ENCODE measurements at places on chromosomes 1 and 21.

GRCh38 chr1:115261496-115261895, 76.6 kb downstream of the NGF start:
- DNase-seq = no peak

DNA sequence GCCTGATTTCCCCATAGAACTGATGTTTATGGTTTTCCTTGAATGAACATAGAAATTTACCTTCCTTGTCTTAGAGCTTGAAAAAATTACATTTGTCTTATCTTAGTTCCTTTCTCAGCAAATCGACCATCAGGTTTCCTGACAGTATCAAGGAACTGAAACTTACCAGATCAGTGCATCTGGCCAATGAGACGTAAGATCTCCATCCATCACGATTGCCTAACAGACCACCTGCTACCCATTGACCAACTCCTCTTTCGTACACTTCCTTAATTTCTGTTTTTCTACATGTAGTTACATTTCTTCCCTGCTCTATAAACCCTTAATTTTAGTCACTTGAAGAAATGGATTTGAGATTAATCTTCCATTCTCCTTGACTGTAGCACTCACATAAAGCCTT, 57.4 kb upstream of the TMPRSS15 start:
- no peak for DNase-seq

DNA sequence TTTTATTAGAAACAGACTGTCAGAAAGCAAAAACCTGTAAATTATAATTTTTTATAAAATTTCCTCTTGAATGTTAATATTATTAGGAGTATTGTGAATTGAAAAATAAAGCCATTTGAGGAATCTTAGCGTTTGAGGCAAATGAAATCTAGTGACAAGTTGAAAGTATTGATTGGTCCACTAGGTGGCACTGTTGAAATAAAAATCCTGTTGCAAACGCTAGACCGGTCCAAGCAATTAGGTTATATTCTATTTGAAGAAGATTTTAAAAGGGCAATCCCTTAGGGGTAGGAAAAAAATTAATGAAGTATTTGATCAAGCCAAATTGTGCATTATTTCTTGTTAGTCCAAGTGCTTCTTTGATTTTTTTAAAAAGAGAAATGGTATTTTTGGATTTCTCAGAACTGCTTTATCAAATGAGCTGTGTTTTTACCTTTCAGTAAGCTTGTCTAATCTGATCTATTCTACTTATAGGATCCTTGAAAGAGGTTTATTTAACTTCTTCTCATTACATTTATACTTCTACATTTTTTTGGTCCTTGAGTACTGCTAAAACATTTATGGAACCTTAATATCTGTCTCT, 57.7 kb downstream of the ATG4C start:
- DNase-seq = peak; percentile 55

DNA sequence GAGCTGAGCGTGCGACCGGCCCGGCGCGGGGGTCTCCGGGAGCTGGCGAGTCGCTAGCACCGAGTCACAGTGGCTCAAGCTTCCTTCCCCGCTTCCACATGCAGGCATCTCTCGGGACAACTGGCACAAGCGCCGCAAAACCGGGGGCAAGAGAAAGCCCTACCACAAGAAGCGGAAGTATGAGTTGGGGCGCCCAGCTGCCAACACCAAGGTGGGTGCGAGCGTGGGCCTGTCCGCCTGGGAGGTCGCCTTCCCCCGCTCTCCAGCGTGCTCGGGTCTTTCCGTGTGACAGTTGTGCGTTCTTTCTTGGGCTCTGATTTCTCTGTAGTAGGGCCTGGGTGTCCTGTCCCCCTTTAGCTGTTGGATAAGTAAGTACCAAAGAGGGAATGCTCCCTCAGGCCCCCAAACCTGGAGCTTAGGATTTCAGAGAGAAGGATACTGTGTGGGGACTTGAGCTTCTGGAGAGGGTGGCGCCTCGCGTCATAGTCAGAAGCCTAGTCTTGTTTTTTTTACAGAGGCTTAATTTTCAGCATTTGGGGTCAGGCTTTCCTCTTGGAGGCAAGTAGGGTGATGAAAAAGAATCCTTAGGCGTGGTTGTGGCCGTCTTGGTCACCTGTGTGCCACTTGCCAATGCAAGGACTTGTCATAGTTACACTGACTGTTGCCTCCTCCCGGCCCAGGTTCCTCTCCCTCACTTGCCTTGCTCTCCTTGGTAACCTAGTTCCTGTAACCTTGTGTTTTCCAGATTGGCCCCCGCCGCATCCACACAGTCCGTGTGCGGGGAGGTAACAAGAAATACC, 790 bp downstream of the RPS8 start:
- DNase-seq = peak; percentile 45

- no peak for DNase-seq
These were observed 16.7 kb downstream of the RAB3B start for GRCh38 chr1:51973587-51974474.

DNA sequence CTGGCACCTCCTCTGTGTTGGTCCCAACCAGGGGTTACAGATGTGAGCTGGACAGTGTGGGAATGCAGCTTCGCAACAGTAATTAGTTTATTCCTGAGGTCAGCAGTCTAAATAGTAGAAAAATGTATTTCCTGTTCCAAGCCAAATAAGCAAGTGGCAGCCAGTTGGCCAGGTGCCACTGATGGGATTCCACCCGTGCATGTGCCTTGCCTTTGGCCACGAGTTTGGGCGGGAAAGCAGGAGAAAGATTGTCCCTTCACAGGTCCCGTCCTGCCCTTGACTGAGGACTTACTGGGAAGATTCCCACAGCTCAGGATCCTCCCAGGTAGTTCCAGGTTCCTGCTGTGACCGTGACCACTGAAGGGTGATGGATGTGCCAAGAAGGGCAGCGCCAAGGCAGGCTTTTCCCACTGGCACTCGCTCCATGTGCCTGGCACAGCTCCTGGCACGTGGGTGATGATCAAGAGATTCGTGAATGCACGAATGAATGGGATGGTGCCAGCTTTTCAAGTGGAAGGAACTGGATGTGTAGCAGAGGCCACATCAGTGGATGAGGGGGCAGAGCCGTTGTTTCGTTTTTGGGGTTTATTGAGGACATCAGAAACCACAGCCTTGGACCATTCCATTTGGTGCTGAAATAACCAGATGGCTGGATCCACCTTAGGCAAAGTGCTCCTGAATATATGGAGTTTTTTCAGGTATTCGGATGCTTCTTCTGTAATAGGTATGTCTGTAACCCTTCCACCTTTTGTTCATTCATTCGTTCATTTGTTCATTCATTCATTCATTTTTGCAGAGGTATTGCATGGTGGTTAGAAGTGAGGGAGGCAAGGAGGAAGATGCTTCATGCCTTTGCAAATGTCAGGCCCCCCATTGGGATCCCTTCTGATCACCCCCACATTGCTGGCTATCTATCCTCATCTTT, 62.4 kb upstream of the WNT4 start:
- DNase-seq = no peak

GRCh38 chr1:203569490-203570318, 56.9 kb upstream of the ATP2B4 start:
- DNase-seq = no peak

GRCh38 chr1:158942490-158942889, 11.1 kb downstream of the PYHIN1 start:
- DNase-seq = no peak

GRCh38 chr1:243267471-243267880, 11.6 kb downstream of the SDCCAG8 start:
- no peak for DNase-seq

DNA sequence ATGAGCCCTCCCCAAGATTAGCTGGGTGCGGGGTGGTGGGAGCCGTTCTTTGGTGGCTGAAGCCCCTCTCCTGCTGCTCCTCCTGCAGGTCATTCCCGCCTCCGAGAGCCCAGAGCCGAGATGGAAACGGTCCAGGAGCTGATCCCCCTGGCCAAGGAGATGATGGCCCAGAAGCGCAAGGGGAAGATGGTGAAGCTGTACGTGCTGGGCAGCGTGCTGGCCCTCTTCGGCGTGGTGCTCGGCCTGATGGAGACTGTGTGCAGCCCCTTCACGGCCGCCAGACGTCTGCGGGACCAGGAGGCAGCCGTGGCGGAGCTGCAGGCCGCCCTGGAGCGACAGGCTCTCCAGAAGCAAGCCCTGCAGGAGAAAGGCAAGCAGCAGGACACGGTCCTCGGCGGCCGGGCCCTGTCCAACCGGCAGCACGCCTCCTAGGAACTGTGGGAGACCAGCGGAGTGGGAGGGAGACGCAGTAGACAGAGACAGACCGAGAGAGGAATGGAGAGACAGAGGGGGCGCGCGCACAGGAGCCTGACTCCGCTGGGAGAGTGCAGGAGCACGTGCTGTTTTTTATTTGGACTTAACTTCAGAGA, 448 bp downstream of the G0S2 start:
- DNase-seq = no peak

DNA sequence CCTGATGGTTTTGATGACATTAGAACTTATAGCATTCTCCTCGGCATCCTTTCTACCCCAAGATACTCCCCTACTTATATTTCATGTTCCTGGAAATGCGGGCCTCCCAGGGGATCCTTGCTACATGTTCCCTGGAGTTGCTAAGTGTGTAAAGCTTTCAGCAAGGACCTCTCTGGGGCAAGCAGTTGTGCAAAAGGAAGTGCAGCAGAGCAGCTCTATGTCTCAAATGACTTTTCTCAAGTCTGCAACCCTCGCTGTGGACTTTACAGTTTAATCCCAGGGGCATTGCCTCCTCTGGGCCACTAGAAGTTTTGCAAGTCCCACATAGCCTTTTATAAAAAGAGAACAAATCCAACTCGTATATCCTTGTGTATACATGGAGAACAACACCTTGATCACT, 20.8 kb upstream of the MNDA start:
- no peak for DNase-seq

- DNase-seq = no peak
These were observed at the start of gene RYR2 for GRCh38 chr1:237041795-237042525. Gene RYR2 (plus strand): TSS chr1:237042184. CDS start chr1:237042522, 338 bp downstream.

GRCh38 chr1:66728021-66728420, 24.2 kb upstream of the DYNLT5 start:
- DNase-seq = no peak

DNA sequence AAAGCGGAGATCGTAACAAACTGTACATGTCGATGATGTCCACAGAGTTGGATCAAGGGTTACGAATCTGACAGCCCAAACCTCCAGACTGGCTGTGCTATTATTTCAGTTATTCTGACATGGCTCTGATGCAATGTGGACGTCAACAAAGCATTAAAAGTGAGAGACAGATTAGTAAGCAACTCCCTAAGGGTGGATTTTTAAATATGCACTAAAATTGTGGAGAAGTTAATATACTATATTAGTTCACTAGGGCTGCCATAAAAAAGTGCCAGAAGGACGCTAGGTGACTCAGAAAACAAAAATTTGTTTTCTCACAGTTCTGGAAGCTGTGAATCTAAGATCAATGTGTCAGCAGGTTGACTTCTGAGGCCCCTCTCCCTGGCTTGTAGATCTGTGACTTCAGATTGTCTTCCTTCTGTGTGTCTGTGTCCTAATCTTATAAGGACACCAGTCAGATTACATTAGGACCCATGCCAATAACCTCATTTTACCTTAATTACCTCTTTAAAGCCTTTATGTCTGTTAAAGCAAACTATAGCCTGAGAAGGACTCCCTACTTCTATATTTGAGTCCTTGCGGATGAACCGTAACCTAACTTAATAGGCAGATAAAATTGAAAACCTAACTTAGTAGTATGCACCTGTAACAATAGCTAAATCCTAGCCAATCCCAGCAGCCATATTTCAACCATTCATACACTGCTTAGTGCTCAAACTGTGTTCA, 66.0 kb upstream of the BACH1 start:
- DNase-seq = no peak

DNA sequence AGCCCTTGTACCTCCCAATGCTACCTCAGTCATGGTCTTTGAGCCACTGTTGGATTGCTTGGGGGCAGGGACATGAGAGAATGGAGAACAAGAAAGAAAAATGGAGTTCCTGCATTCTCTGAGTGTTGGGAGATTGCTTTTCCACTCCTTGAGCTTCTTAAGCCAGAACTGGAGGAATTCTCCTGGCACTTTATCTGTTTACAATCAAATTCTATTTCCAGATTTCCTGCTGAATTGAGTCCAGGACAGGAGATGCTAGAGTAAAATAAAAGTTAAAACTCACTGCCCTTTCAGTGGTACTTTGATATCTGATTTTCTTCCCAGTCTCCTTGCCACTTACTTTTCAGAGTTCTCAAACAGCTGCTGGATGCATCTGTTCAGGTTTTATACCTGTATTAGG, 24.4 kb upstream of the DEPDC1 start:
- no peak for DNase-seq

GRCh38 chr21:46141767-46142581, 13.4 kb downstream of the FTCD start:
- DNase-seq = no peak

DNA sequence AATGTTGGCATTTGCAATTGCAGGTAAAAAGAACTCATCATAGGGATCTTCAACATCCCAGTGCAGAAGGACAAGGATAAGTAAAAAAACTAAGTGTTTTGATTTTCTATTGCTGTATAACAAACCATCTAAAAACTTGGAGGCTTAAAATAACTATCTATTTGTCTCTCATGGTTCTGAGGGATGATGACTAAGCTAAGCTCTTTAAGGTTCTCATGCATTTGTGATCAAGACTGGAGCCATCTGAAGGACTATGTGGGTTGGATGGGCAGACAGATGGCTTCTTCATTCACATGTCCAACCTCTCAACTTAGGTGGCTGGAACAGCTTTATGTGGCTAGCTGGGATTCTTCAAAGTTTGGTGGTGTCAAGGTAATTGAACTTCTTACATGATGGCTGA, 51.5 kb downstream of the RPL5 start:
- DNase-seq = no peak

- DNase-seq = no peak
These were observed 19.5 kb downstream of the S100B start for GRCh38 chr21:46585191-46585953.

DNA sequence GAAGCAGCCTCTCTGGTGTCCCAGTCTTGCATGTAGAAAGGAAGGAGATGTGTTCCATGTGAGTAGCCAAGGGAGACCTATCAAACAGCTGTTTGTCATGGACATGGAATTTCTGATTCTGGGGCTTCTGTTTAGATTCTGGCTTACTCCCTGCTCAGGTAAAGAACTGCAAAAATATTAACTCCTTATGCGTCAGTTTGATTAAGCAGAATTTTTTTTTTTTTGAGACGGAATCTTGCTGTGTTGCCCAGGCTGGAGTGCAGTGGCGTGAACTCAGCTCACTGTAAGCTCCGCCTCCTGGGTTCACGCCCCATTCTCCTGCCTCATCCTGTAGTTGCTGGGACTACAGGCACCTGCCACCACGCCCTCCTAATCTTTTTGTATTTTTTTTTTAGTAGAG, 6.8 kb downstream of the ARV1 start:
- DNase-seq = no peak

- peak; percentile 66 for DNase-seq
These were observed 54.2 kb upstream of the SSBP3 start for GRCh38 chr1:54460351-54460750.

DNA sequence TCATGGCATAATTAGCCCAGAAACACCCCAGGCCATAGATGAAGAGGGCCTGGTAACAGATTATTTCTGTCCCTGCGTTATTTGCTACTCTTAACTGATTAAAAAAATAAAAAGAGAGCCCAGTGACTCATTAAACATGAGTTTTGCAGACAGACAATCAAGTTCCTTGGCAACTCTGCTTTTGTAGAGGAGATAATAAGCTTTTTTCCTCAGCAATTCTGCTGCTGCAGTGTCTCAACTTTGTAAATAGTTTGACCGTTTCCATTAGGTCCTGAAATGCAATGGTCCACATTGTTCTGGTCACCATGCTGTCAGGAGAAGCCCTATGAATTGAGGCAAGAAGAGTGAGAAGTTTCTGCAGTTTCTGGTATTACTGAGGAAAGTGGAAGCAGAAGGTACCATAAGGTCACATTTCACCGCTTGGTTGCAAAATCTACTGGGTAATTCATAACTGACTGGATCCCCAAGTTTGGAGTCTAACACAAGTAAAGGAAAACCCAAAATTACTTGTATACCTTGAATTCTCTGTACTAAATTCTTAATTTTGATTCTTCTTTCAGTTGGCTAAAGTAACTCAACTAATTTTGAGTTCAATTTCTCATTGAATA, 139.5 kb downstream of the ZZZ3 start:
- DNase-seq = no peak

Measured in activated CD4-positive, alpha-beta T cell treated with anti-CD3 and anti-CD28 coated beads, Interleukin-2, amount 10 ng/mL, durations not matched to agents 7 days and 5 days (primary cell).